ENCODE measurements at places on chromosomes 7 and 10.
A peak's percentile ranks its signal among the peaks of the same experiment; 100 is the strongest.

GRCh38 chr7:44216019-44216418, 15.2 kb downstream of the YKT6 start:
- no peak for DNase-seq

DNA sequence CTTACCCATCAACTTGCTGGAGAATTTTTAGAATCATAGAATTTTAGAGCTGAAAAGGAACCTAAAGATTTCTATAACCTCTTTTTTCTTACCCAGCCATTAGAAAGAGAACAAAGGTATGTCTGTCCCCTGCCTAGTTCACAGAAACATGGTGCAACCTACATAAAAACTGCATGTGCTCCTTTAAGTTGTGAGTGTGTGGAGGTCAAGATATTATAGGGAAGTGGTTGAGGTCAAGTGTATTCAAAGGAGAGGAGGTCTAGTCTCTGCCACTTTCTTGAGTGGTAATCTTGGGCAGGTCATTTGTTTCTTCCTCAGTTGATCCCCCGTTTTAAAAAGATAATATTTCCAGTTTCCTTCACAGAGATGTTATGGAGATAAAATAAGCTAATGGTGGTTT, 6.4 kb downstream of the UBTD1 start:
- no peak for DNase-seq

- no peak for DNase-seq
Measured at GRCh38 chr10:86899132-86899531, 58.3 kb downstream of the MMRN2 start.

DNA sequence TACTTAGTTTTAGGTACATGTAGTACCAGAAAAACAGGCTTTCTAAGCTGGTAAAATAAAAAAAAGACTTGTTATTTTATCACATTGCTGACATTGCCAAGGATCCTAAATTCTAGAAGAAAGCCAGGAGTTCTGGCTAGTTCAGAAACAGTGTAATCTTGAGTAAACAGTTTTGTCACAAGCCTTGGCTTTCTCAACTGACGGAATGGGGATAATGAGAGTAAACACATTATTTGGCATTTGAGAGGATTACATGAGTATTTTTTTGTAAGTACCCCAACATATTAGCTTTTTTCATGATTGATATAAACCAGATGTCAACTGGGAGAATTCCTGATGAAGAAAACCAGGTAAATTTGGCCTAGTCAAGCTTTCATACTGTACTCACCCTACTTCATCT, 269.8 kb downstream of the SORCS1 start:
- no peak for DNase-seq

GRCh38 chr10:43249151-43249961, 17.5 kb downstream of the RASGEF1A start:
- DNase-seq, result no peak

GRCh38 chr10:80590585-80591125, 53.0 kb downstream of the SH2D4B start:
- no peak for DNase-seq

- DNase-seq, result no peak
Measured at GRCh38 chr7:105792488-105793370, 83.7 kb downstream of the ATXN7L1 start.

GRCh38 chr7:117667456-117667855, 187.6 kb downstream of the CFTR start:
- DNase-seq, result no peak

- DNase-seq, result no peak
Measured at GRCh38 chr7:129055294-129055816, 444 bp upstream of the TNPO3 start.

- DNase-seq, result no peak
Measured at GRCh38 chr10:78985973-78986818, 82.6 kb upstream of the ZMIZ1 start.

DNA sequence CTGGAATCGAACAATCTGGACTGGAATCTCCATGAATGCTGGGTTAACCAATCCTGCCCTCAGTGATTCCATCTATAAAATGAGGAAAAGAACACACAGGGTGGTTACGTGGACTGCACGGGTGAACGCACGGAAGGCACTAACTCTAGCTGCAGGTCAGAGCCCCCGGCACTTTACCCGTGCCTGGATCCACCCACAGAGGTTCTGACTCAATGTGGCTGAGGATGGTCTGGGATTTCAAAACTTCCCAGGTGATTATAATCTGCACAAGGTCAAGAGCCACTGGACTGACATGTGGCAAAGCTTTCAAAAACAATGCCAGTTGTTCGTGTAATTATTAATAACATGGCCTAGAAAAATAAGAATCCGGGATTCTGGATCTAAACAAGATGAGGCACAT, 29.2 kb downstream of the KIAA1549 start:
- no peak for DNase-seq

DNA sequence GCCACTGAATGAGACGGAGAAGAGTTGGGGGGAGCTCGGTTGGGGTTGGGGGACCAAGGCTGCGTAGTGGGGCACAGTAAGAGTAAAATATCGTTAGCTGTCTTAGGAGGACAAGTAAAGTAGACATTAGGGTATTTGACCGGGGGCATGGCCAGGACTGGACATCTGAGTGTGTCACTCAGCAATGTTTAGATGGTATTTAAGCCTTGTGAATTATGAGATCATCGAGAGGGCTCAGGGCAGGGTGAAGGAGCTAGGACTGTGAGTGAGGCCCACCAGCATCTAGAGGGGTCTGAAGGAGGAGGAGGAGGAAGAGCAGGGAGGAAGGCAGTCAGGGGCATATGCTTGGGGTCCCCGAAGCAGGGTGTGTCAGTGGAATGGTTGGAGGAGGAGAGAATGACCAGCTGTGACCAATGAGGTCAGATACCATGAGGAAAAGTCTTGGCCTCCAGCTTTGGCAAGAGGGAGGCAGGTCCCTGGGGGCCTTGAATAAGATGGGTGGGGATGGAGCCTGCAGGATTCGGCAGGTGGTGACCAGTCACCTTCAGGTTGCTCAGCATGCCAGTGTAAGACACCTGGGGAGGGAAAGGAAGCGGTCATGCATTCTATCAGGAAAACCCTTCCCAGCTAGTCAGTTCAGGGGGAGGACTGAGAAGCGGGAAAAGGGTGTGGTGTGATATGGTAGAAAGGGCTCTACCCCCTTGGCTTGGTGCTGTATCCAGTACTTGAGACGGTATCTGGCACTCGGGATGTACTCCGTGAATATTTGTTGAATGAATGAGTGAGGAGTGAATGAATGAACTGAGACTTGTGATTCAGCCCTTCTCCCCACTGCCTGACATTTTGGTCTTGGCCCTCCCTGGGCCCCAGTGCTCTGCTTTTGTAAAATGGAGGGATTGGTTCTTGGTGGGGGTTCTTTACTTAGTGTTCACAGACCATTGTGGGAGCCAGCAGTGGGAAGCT, 34.8 kb upstream of the SH2D4B start:
- DNase-seq, result no peak

- DNase-seq, result no peak
Measured at GRCh38 chr10:110793128-110793812, 78.5 kb upstream of the PDCD4 start.

DNA sequence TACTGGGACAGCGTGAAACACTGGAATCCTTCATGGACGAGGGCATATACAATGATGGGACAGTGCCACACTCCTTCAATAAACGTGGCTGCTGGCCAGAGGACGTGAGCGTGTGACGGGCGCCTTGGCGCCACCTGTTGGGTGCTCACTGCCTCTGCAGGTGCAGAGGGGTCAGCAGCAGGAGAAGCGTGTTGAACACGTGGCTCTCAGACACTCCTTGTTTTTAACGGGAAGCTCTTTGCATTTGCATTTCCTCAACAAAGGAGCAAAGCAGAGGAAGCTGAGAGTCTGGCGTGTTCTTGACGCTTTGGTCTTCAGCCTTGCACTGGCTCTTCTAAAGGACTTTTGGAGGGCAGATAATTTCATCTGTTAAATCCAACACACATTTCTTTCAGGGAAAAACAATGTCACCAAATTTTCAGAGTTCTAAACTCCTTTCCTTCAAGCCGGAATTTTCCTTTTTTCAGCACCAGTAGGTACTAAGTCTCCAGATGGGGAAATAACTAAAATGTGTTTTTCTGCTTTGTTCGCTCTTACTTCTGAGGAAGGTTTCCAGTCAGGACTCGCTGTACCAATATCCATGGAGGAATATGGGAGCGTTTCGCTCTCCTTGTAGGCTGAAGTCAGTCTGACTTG, 2.9 kb upstream of the GET4 start:
- DNase-seq, result peak; percentile 46

DNA sequence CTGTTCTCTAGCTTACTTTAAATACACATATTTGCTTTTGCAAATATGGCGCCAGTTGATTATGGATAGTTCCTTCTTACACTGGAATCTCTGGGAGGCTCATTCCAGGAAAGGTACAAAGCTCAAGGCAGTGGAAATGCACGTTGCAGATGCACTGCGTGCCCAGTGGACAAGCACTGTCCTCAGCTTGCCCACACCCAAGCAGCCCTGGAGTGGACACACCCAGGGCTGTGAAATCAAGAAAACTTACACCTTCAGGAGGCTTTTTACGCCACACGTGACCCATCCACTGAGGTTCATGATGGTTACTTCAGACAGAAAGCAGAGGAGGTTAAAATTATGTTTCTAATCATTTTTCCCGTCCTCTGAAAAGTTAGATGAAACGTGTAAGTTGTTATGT, 248.5 kb downstream of the VTI1A start:
- no peak for DNase-seq

- DNase-seq, result no peak
Measured at GRCh38 chr10:111142092-111142768, 65.4 kb downstream of the ADRA2A start.

GRCh38 chr7:31892099-31892829, 177.9 kb downstream of the PDE1C start:
- no peak for DNase-seq

DNA sequence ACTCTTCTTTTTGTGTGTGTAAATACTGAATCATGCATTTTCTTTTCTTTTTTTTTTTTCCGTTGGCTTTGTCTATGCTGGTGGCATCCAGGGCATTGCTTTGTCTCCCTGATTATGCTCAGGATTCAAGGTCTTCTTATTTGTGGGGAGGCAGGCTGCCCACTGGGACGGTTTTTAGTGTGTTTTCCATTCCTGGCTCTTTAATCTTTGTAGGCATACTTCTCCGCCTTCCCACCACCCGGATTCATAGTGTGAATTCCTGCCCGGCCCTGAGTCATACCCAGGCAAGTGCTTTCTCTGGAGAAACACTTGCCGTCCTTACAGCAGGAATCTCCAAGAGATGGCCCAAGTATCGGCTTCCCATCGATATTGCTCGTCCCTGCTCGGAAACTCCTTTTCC, 5.2 kb downstream of the ZNF655 start:
- no peak for DNase-seq
